Spleen (tissue), 13 donors: ENCODE measurements at places on chromosomes 5 and 9. TPM values are rescaled to one million over a fixed set of nuclear protein-coding genes. Genes with fewer than 3 reads are reported as not detected.
A peak's percentile ranks its signal among the peaks of the same experiment; 100 is the strongest.

Gene PCDHA6
- total RNA-seq, result 0.34 TPM

DNA sequence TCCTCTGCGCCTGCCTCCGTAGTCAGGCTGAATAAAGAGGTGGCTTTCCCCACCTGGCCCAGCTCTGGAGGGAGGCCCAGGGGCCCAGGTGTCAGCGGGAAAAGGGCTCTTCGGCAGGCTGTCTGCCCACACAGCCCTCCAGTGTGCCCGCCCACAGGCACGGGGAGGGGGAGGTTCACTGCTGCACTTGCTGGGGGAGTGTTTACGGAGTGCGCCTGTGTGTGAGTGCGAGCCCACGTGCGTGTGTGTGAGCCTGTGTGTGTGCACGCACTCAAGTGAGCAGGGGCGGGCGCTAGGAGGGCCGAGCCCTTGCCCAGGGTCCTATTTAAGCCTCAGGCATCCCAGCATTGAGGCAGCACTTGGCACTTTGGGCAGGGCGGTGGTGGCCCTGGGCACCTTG is 10.9 kb downstream of the DNLZ start:
- no peak overlapping the region for H3K27ac ChIP-seq
- H3K27me3 ChIP-seq, result no peaks in the 10 kb centered on the region
- peaks cover 38% of the 10 kb centered on the region for H3K4me1 ChIP-seq
- no peak for DNase-seq
- peaks cover 1% of the 10 kb centered on the region for H3K36me3 ChIP-seq

GRCh38 chr9:71157731-71158130 is 36.3 kb upstream of the TRPM3 start:
- H3K27me3 ChIP-seq, result no peaks in the 10 kb centered on the region
- H3K27ac ChIP-seq, result no peak overlapping the region
- no peak overlapping the region for H3K4me3 ChIP-seq
- no peaks in the 10 kb centered on the region for H3K4me1 ChIP-seq
- no peak for DNase-seq

DNA sequence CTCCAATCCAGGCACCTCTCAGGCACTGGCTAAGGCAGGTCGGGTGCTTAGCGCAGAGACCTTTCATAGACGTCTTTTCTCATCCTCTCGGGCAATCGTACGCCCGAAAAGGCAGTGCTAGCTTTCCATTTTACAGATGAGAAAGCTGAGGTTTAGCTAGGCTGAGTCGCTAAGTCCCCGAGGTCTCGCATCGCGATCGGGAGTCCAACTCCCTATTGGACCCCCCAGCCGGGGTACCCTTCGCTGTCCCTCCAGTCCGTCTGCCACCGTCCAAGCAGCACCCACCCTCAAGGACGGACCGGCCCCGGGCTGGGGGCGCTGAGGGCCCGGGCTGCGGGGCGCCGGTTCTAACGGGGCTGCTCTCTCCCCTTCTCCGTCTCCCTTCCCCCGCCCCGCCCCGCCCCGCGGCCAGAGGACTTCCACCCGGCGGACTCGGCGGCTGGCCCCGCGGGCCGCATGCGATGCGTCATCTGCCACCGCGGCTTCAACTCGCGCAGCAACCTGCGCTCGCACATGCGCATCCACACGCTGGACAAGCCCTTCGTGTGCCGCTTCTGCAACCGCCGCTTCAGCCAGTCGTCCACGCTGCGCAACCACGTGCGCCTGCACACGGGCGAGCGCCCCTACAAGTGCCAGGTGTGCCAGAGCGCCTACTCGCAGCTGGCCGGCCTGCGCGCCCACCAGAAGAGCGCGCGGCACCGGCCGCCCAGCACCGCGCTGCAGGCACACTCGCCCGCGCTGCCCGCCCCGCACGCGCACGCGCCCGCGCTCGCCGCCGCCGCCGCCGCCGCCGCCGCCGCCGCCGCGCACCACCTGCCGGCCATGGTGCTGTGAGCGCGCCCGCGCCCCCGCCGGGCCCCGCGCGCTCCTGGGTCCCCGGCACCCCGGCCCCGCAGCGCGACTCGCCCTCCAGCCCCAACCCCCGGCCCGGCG is 12.5 kb upstream of the EXOSC2 start:
- H3K27ac ChIP-seq, result no peak overlapping the region
- H3K4me1 ChIP-seq, result peaks cover 18% of the 10 kb centered on the region
- no peaks in the 10 kb centered on the region for H3K36me3 ChIP-seq
- peaks cover 12% of the 10 kb centered on the region for H3K27me3 ChIP-seq
- DNase-seq, result peak; percentile 85

Gene GLT6D1
- not detected for total RNA-seq

Gene DCTN3
- 47.8 TPM for total RNA-seq

- no peaks in the 10 kb centered on the region for H3K4me1 ChIP-seq
- H3K4me3 ChIP-seq, result no peak overlapping the region
- no peak overlapping the region for H3K27ac ChIP-seq
These were observed 101.6 kb upstream of the MAP1B start for GRCh38 chr5:72005671-72006070.

GRCh38 chr5:111447822-111448221 is 64.5 kb downstream of the STARD4 start:
- no peaks in the 10 kb centered on the region for H3K27me3 ChIP-seq
- no peak overlapping the region for H3K4me3 ChIP-seq
- DNase-seq, result no peak
- no peaks in the 10 kb centered on the region for H3K36me3 ChIP-seq
- no peak overlapping the region for H3K27ac ChIP-seq
- no peaks in the 10 kb centered on the region for H3K4me1 ChIP-seq

DNA sequence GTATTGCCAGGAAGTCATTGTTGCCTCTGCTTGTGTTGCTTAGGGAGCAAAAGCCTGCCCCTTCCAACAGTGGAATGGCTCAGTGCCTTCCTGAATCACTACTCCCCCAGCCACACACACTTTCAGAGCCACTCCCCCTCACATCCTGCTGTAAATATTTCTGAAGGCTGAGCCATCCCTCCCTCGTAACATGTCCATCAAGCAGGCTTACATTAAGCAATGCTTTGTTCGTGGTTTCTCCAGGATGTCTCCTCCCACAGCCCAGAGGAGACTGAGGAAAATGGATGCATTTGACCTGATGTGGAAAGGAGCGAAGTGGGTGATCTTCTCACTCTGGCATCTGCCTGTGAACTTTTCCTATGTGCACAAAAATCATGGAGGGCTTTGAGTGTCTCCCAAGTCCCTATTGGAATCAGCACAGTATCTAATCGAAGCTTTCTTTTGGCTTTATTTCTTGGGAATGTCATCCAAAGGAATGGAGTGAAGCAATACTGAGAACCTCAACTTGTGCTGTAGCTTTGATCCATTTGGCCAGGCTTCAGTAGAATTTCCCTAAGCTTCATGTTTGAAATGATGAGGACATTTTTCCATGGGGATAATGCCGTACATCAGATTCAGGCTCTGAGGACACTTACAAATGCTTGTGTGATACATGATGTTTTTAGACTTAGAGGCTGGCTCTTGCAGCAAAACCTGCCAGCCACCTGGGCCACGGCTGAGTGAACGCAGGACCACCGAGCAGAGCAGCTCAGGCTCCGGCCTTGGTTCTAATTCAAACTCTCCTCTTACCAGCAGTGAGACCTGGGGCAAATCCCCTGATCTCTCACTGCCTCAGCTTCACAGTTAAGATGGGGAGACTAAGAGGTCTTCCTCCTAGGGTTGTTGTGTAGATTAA is 389.1 kb downstream of the ENC1 start:
- no peaks in the 10 kb centered on the region for H3K27me3 ChIP-seq
- H3K4me1 ChIP-seq, result no peaks in the 10 kb centered on the region
- no peak for DNase-seq
- no peaks in the 10 kb centered on the region for H3K36me3 ChIP-seq

- H3K27ac ChIP-seq, result no peak overlapping the region
- no peak overlapping the region for H3K4me3 ChIP-seq
- no peaks in the 10 kb centered on the region for H3K36me3 ChIP-seq
- no peak for DNase-seq
- H3K4me1 ChIP-seq, result no peaks in the 10 kb centered on the region
These were observed 16.7 kb downstream of the ABO start for GRCh38 chr9:133258061-133259015.

DNA sequence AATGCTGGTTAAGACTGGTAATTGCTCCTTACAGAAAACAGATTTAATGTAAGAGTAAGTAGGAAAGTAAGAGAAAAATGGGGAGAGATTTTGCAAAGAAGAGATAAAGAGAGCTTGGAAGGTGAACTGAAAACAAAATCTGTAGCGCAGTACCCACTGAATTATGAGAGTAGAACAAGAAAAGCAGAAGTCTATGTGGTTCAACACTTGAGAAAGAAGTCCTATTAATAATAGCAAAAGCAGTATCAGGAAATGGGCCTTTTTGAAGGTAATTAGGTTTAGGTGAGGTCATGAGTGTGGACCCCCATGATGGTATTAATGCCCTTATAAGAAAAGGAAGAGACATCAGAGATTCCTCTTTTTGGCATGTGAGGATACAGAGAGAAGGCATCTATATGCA is 460.6 kb downstream of the CETN3 start:
- DNase-seq, result no peak
- no peak overlapping the region for H3K27ac ChIP-seq
- H3K27me3 ChIP-seq, result no peaks in the 10 kb centered on the region
- H3K36me3 ChIP-seq, result no peaks in the 10 kb centered on the region

Gene PLAC8L1
- total RNA-seq, result not detected

DNA sequence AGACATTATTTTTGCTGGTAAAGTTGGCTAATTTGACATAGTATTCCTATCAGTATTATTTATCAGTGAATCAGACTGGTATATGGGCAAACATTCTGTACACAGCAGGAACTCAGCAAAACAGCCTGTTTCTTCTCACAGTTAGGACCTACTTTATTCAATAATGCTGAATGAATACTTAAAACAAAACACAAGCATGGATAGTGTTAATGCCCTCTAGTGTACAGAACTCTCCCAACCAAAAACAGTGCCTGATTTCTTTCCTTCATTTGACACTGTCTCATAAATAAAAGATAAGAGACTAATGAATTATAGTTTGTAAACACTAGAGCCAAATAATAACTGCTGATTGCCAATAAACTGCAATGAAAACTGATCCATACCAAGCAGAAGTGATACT is 1113.3 kb downstream of the PTPRD start:
- no peak for DNase-seq
- H3K4me1 ChIP-seq, result no peaks in the 10 kb centered on the region
- no peaks in the 10 kb centered on the region for H3K36me3 ChIP-seq
- no peak overlapping the region for H3K4me3 ChIP-seq

GRCh38 chr9:129726322-129727160 is 26.3 kb downstream of the PTGES start:
- no peaks in the 10 kb centered on the region for H3K27me3 ChIP-seq
- H3K4me3 ChIP-seq, result no peak overlapping the region
- peak; percentile 87 for DNase-seq
- peaks cover 4% of the 10 kb centered on the region for H3K4me1 ChIP-seq
- no peak overlapping the region for H3K27ac ChIP-seq

GRCh38 chr5:68739752-68740151 is 354.1 kb upstream of the SLC30A5 start:
- DNase-seq, result no peak
- H3K4me1 ChIP-seq, result no peaks in the 10 kb centered on the region
- H3K27me3 ChIP-seq, result no peaks in the 10 kb centered on the region
- no peak overlapping the region for H3K27ac ChIP-seq
- no peaks in the 10 kb centered on the region for H3K36me3 ChIP-seq

Gene OBP2B
- not detected for total RNA-seq

- peaks cover 5% of the 10 kb centered on the region for H3K4me1 ChIP-seq
- no peak overlapping the region for H3K4me3 ChIP-seq
- no peaks in the 10 kb centered on the region for H3K36me3 ChIP-seq
- no peaks in the 10 kb centered on the region for H3K27me3 ChIP-seq
- no peak for DNase-seq
These were observed 1.5 kb upstream of the RETREG1 start for GRCh38 chr5:16618138-16618897.

Gene STARD4
- 25.2 TPM for total RNA-seq

Gene INSL6
- not detected for total RNA-seq

Gene FOXD4L5
- not detected for total RNA-seq

- H3K27ac ChIP-seq, result no peak overlapping the region
- H3K4me3 ChIP-seq, result no peak overlapping the region
- no peak for DNase-seq
- no peaks in the 10 kb centered on the region for H3K4me1 ChIP-seq
- H3K27me3 ChIP-seq, result no peaks in the 10 kb centered on the region
These were observed 121.1 kb downstream of the CYLC2 start for GRCh38 chr9:103116246-103116645.

Gene TNPO1
- 77.1 TPM for total RNA-seq

- H3K4me1 ChIP-seq, result peaks cover 10% of the 10 kb centered on the region
- no peaks in the 10 kb centered on the region for H3K27me3 ChIP-seq
- DNase-seq, result no peak
- H3K27ac ChIP-seq, result no peak overlapping the region
These were observed 59.9 kb downstream of the PFDN1 start for GRCh38 chr5:140242890-140243585.

DNA sequence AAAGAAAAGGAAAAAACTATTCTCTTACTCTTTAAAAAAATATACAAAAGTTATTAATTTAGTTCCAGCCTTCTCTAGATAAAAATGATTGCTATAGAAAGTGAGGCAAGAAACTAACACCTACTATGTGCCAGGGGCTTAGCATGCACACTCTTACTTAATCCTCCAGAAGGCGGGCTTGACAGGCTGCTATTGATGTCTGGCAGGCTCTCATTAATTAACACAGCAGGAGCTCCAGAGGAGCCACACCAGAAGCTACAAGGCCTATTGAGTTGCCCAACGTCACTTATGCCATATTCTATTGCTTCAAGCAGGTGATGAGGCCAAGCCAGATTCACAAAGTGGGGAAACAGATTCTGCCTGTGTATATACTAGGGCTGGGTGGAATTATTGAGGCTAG is 54.6 kb upstream of the CLINT1 start:
- H3K27me3 ChIP-seq, result no peaks in the 10 kb centered on the region
- no peaks in the 10 kb centered on the region for H3K36me3 ChIP-seq
- DNase-seq, result no peak
- no peak overlapping the region for H3K4me3 ChIP-seq

Gene AKNA
- total RNA-seq, result 250 TPM

Gene GLRA1
- not detected for total RNA-seq

DNA sequence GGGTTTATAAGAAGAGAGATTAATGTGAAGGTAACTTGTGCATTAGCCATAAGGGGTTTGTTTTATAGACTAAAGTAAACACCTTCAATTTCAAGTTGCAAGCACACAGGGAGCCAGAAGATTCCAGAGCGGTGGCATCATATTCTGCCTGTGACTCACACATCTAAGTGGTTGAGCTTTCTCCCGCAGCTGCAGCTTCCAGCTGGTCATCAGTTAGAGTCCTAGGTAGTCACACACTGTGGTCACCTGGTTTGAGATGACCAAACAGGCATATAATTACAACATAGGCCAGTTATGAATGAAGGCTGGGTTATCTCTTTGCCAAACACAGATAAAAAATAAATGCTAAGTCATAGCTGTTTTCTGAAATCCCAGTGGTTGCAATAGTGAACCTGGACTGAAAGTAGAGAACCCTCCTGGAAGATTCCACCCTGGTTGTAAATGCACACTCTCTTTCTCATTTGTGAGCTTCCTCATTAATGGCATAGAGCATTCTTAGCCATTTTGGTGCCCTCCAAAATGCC is 171.3 kb downstream of the GDNF start:
- no peak overlapping the region for H3K4me3 ChIP-seq
- peaks cover 30% of the 10 kb centered on the region for H3K4me1 ChIP-seq
- no peaks in the 10 kb centered on the region for H3K27me3 ChIP-seq
- DNase-seq, result no peak
- no peaks in the 10 kb centered on the region for H3K36me3 ChIP-seq

- H3K27ac ChIP-seq, result no peak overlapping the region
- no peak overlapping the region for H3K4me3 ChIP-seq
- H3K27me3 ChIP-seq, result no peaks in the 10 kb centered on the region
- no peaks in the 10 kb centered on the region for H3K4me1 ChIP-seq
These were observed 168.1 kb downstream of the SNCAIP start for GRCh38 chr5:122480146-122480545.

- no peak overlapping the region for H3K27ac ChIP-seq
- H3K27me3 ChIP-seq, result no peaks in the 10 kb centered on the region
- no peaks in the 10 kb centered on the region for H3K4me1 ChIP-seq
- H3K36me3 ChIP-seq, result no peaks in the 10 kb centered on the region
- DNase-seq, result no peak
These were observed 268.2 kb upstream of the TAS2R1 start for GRCh38 chr5:9898319-9898718.

Gene MYOT
- 0.94 TPM for total RNA-seq
